ENCODE measurements at places on chromosomes 4 and X.
A peak's percentile ranks its signal among the peaks of the same experiment; 100 is the strongest.

GRCh38 chrX:71917621-71918343 lies 7.1 kb downstream of the NHSL2 start:
- no peak for DNase-seq

GRCh38 chr4:160716551-160716950 lies 1447.2 kb downstream of the FSTL5 start:
- DNase-seq: peak; percentile 64

DNA sequence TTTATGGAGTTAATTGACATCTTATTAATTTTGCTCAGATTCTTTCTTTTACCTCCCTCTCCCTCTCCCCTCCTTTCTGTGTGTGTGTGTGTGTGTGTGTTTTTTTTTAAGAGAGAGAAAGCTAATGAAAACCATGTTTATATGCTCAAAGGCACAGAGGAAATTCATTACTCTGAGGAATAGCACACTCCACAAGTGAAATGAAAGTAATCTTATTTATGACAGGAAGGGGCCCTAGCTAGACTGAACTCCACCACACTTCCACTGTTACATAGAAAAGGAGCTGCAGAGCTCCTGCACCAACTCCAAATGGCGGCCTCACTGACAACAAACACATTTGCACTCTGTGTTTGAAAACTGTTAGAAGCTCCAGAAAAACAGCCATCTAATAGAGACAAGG lies 150.6 kb downstream of the RASL11B start:
- DNase-seq: no peak

- no peak for DNase-seq
These were observed 42.5 kb upstream of the BBS12 start for GRCh38 chr4:122689972-122690371.

DNA sequence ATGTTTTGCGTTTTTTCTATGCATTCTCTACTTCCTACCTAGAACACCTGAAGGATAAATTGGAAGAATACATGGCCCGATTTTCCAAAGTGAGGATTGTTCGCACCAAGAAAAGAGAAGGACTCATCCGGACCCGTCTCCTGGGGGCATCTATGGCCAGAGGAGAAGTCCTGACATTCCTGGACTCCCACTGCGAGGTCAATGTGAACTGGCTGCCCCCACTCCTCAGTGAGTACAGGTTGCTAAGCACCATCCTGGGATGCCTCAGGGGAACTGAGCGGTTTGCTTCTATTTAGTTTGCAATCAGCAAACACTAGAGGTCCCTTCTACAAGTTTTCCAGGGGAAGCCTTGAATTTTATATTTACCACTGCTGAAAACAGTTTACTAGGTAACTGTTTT lies 359.3 kb upstream of the GALNT7 start:
- DNase-seq: no peak

- no peak for DNase-seq
These were observed 50.4 kb downstream of the PDK3 start for GRCh38 chrX:24515447-24515846.

- DNase-seq: peak; percentile 99
These were observed 200.3 kb downstream of the PDGFC start for GRCh38 chr4:156771171-156771837.

GRCh38 chr4:168765726-168766125 lies 244.3 kb downstream of the CBR4 start:
- DNase-seq: peak; percentile 63

DNA sequence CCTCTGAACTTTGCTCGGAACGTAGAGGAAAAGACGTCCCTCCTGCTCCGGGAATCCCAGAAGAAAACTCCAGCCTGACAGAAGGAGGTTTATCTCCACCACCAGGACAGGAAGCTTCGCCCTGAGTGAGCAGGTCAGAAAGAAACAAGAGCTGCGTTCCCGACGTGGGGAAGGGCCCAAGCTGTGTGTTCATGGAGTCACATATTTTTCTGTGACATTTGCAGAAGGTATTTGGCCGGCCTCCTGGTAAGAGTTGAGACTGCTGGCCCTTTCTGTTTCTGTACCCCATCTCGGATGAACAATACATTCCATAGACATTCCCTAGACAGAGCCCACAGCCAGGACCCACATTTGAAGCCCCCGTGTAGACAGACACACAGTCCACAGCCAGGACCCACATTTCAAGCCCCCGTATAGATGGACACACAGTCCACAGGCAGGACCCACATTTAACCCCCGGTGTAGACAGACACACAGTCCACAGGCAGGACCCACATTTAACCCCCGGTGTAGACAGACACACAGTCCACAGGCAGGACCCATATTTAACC lies 230.8 kb downstream of the SHOX start:
- DNase-seq: no peak

GRCh38 chrX:149151805-149152757 lies 353.0 kb downstream of the IDS start:
- DNase-seq: peak; percentile 91

DNA sequence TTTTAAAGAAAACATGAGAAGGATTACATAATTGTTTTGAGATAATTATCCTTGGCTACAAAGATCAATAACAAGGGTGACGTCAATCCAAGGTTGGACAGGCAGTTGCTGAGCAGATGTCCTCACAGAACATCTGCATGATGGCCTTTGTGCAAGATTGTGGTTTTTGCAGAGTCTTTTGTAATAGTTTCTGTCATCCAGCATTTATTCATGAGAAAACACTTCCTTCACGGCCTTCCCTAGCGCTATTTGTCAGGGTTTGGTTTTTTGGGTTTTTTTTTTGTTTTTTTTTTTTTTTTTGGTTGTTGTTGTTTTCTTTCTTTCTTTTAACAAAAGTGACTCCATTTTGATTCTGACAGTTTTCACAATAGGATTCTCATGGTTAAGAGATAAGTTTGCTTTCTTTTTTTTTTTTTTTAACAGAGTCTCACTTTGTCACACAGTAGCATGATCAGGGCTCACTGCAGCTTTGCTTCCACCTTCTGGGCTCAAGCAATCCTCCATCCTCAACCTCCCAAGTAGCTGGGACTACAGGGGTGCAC lies 31.5 kb upstream of the ELF2 start:
- DNase-seq: peak; percentile 87

DNA sequence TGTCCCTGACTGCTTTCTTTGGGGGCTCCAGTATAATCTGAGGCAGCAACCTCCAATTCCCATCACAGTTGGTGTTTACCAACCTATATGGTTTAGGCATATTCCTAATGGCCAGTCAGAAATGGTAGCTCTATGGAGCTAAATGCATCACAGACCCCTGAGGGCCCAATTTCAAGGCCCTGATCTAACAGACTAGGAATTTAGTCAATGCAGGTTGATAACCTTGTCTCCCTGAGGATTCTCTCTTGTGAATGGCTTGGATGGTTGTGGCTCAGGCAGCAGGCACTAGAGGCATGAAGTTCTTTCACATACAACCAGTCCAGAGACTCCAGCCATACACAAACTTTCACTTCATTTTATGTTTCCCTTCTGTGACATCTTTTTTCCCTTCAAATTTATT lies 59.4 kb downstream of the TMPRSS11F start:
- DNase-seq: no peak

GRCh38 chr4:27066591-27066990 lies 205.9 kb downstream of the STIM2 start:
- no peak for DNase-seq

GRCh38 chrX:130120746-130121504 lies 10.6 kb upstream of the ELF4 start:
- peak; percentile 70 for DNase-seq

DNA sequence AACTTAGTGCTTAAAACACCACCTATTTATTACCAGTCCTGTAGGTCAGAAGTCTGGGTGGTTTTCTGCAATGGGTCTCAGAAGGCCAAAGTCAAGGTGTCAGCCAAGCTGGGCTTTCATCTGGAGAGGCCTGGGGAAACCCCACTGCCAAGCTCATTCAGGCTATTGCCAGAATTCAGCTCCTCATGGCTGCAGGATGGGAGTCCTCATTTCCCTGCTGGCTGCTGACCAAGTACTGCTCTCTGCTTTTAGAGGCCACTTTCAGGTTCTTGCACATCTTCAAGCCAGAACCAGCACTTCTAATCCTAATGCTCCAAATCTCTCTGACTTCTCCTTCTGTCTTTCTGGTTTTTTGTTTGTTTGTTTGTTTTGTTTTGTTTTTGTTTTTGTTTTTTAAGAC lies 109.3 kb downstream of the BCOR start:
- no peak for DNase-seq

DNA sequence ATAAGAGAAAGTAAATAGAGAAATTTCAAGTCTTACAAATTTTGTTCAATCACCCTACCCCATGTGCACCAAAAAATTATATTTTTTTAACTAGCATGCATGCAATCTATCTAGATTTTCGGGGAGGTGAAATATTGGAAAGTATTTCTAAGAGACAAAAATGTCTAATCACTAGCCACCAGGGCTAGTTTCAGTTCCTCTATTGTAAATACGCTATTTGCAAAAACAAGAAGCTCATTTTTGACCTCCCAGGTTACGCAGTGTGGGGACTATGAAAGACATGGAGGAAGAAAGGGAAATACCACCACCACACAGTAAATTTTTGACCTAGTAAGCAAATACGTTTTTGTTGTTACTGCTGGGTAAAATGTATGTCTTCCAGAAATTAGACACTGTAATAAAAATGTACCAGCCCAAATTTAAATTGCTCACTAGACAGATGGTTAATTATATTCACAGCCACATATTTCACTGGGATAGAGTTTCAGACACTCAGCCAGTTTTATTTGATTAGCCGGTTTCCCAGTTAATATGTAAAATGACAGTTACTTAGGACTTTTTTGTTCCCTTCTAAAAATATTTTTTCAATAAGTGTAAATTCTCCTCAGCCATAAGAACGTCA lies 2.2 kb downstream of the NEXMIF start:
- DNase-seq: no peak

- DNase-seq: peak; percentile 14
These were observed 43.7 kb downstream of the BBS12 start for GRCh38 chr4:122775987-122776836.

- DNase-seq: no peak
These were observed 53.0 kb downstream of the POF1B start for GRCh38 chrX:85326234-85327059.

DNA sequence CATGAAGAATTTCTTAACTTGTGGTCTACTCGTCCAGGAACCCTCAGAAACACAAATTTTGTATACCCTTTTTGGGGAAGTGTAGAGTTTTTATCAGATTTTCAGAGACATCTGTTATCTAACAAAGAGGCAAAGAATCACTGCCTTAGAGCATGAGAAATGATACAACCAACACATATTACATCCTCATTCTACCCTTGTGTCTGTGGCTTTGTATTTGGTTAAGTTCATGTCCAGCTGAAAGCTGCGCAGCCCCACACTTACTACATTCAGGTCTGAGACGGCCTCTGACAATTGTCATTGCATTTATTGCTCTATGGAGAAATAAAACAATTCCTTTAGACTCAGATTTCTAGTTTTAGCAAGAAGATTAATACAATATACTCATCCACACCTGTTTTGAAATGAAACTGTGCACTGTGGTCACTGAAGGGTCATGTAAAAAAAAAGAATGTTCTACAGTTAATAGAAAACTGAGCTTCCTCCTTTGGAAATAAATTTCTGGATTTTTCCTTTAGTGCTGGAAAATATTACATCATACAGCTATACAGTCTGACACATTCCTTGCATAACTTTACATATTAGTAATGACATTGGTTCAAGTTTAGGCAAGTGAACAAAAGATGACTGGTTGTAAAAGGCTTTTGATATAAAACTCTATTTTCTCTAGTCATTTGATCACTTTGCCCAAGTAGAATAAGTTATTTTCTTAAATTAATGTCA lies 39.8 kb downstream of the GLRB start:
- DNase-seq: peak; percentile 76

- DNase-seq: peak; percentile 31
These were observed 9.2 kb upstream of the MAML3 start for GRCh38 chr4:140163029-140163810.

GRCh38 chr4:73589261-73589847 lies 30.9 kb downstream of the RASSF6 start:
- DNase-seq: peak; percentile 76

GRCh38 chrX:10697616-10698317 lies 77.4 kb upstream of the MID1 start:
- DNase-seq: no peak

DNA sequence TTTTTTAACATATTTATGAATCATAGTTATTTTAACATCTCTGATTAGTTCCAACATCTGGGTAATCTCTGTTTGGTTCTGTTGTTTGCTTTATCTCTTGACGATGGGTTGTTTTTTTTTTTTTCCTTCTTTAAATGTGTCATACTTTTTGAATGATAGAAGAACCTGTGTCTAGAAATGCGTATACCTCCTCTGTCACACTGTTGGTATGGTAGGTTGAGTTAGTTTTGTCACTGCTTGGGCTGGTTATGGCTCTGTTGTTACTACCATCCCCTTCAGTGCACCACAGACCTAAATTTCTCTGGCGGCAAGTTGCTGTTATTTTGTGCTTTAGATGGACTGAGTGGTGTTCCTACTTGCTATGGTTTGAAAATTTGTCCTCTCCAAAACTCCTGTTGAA lies 16.8 kb downstream of the STIM2 start:
- DNase-seq: no peak

GRCh38 chr4:84099599-84099998 lies 399.5 kb downstream of the NKX6-1 start:
- DNase-seq: no peak

- DNase-seq: no peak
These were observed 988.4 kb upstream of the TENM3 start for GRCh38 chr4:181254771-181255170.

GRCh38 chrX:51824061-51824460 lies 69.4 kb upstream of the MAGED1 start:
- DNase-seq: no peak

DNA sequence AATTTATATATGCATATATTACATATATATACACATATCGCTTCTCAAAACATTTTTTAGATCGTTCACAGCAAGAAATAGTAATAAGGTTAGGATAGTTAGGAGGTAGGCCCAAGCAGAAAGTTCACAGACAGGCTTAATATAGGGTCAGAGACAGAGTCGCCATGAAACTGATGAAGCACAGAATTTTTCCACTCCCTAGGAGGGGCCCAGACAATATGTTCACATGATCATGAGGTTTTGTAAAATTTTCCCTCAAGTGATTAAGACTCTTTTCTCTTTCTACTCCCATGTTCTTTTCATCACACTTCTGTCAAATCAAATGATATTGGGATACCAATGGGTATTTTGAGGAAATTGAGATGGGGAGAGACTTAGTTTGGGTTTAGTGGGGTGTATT lies 5.2 kb upstream of the ENAM start:
- no peak for DNase-seq

DNA sequence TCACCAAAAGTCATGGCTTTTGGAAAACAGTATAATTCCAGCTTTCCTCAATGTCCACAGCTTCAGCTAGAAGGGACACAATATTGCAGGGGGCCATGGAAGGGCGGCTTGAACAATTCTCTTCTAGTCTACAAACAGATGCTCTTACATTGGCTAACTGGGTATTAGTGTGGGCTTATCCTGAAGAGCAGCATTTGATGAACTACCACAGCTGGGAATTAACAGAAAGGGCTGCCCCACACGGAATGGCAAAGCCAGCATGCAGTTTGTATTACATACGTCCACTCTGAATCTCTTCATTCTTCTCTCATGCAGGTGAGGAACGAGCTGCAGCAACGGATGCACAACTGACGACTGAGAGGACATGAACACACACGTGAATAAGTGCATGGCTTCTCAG lies 13.0 kb upstream of the PDCL2 start:
- peak; percentile 40 for DNase-seq

GRCh38 chr4:140343303-140343702 lies 30.1 kb upstream of the SCOC start:
- no peak for DNase-seq

- DNase-seq: peak; percentile 63
These were observed 186.9 kb downstream of the CAMK2D start for GRCh38 chr4:113574636-113575103.

- no peak for DNase-seq
These were observed 39.9 kb downstream of the DCX start for GRCh38 chrX:111372086-111372485.

GRCh38 chr4:149765630-149766029 lies 50.0 kb downstream of the IQCM start:
- peak; percentile 82 for DNase-seq
